Stomach (tissue), 19 donors: ENCODE measurements at places on chromosomes 5 and 9. TPM values are rescaled to one million over a fixed set of nuclear protein-coding genes. Genes with fewer than 3 reads are reported as not detected.

Gene UAP1L1
- 32.1 TPM for total RNA-seq

Gene ZDHHC11B
- total RNA-seq: 5.8 TPM

Gene ACTBL2
- not detected for total RNA-seq

Gene SLC45A2
- not detected for total RNA-seq

Gene ANKRD33B
- total RNA-seq: 0.45 TPM

Gene SLC31A1
- total RNA-seq: 13.3 TPM

Gene TRUB2
- 7.6 TPM for total RNA-seq

Gene KLHL3
- total RNA-seq: 9.5 TPM

Gene OR1J2
- total RNA-seq: not detected

Gene LCN15
- not detected for total RNA-seq

Gene NOXA1
- 43.2 TPM for total RNA-seq

Gene STK32A
- total RNA-seq: 29.7 TPM

Gene INSL6
- not detected for total RNA-seq

Gene TCF7
- 13.3 TPM for total RNA-seq

Gene PRXL2C
- 35.0 TPM for total RNA-seq

Gene SMC5
- total RNA-seq: 16.2 TPM

Gene PHPT1
- total RNA-seq: 31.5 TPM

Gene TMOD1
- total RNA-seq: 4.6 TPM

Gene ANKRD18B
- total RNA-seq: not detected

Gene ANKRD31
- total RNA-seq: not detected

Gene LVRN
- not detected for total RNA-seq

Gene PCDHGC4
- 0.87 TPM for total RNA-seq

Gene ANKRD55
- total RNA-seq: not detected

Gene BARHL1
- total RNA-seq: not detected

Gene SYK
- 2.2 TPM for total RNA-seq

Gene AQP7
- total RNA-seq: not detected

Gene FAXDC2
- total RNA-seq: 24.5 TPM

Gene SPATA31E1
- total RNA-seq: not detected

Gene FCN2
- total RNA-seq: not detected

Gene GRIN1
- not detected for total RNA-seq

Gene SEC61B
- 172 TPM for total RNA-seq

Gene PCDHGA11
- 6.6 TPM for total RNA-seq

Gene C5orf34
- 1.7 TPM for total RNA-seq

Gene POLR3G
- total RNA-seq: not detected

Gene BTNL3
- not detected for total RNA-seq

Gene SLC35A4
- total RNA-seq: 45.5 TPM

Gene CBY3
- total RNA-seq: not detected

Gene GAPT
- not detected for total RNA-seq

Gene FCHO2
- 18.8 TPM for total RNA-seq

Gene SLC6A19
- 0.43 TPM for total RNA-seq

Gene PCDHA9
- 0.73 TPM for total RNA-seq

Gene SPINK13
- not detected for total RNA-seq

Gene PTAR1
- 124 TPM for total RNA-seq

Gene GRPEL2
- 13.8 TPM for total RNA-seq

Gene SPAG8
- 1.7 TPM for total RNA-seq

Gene INVS
- total RNA-seq: 54.5 TPM

Gene NR5A1
- not detected for total RNA-seq

Gene CCL21
- 22.8 TPM for total RNA-seq

Gene QRFP
- not detected for total RNA-seq

Gene TMEM215
- not detected for total RNA-seq

Gene SH3GLB2
- total RNA-seq: 50.5 TPM

Gene FASTKD3
- total RNA-seq: not detected
